ENCODE measurements at places on chromosomes 7 and 10. TPM values are rescaled to one million over a fixed set of nuclear protein-coding genes. Genes with fewer than 3 reads are reported as not detected.
A peak's percentile ranks its signal among the peaks of the same experiment; 100 is the strongest.

The ITIH2 gene
- polyA plus RNA-seq = 0.29 TPM

The BLNK gene
- 47.2 TPM for polyA plus RNA-seq

The CPSF4 gene
- 37.2 TPM for polyA plus RNA-seq

The TMEM225B gene
- 1.4 TPM for polyA plus RNA-seq

The UFSP1 gene
- polyA plus RNA-seq = 2.4 TPM

The WBP1L gene
- 45.7 TPM for polyA plus RNA-seq

The UNCX gene
- polyA plus RNA-seq = 13.5 TPM

The PPP3CB gene
- 67.0 TPM for polyA plus RNA-seq

The HOXA7 gene
- 31.7 TPM for polyA plus RNA-seq

The PRSS1 gene
- not detected for polyA plus RNA-seq

The EPDR1 gene
- polyA plus RNA-seq = 19.8 TPM

The STEAP2 gene
- polyA plus RNA-seq = 18.9 TPM

The LIPF gene
- not detected for polyA plus RNA-seq

The CYP3A5 gene
- polyA plus RNA-seq = 2.2 TPM

The PIK3AP1 gene
- polyA plus RNA-seq = 4.2 TPM

The NEUROD6 gene
- not detected for polyA plus RNA-seq

- no peak for DNase-seq
These were observed 265.4 kb downstream of the ZWINT start for GRCh38 chr10:56095506-56096225.

- DNase-seq = no peak
These were observed 273.9 kb downstream of the RPS24 start for GRCh38 chr10:78307576-78307975.

DNA sequence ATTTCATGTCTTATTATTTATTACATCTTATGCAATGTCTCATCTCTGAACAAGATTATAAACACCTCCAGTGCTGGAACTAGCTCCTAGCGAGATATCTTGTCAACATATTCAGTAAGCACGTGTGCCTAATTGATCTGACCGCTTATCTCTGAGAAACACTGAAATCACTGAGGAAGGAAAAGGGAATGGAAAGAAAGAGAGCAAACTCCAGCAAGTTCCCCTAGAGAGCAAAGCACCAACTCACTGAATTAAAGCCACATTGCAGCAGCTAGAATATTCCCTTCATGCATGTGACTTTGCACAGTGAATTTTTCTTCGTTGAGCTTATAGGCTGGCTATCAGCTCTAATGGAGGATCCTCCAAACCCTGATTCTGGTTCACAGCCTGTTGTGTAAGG lies 177.1 kb upstream of the FRMD4A start:
- no peak for DNase-seq

GRCh38 chr10:43939939-43940820 lies 291.5 kb upstream of the ZNF32 start:
- no peak for DNase-seq

GRCh38 chr7:30556840-30557239 lies 37.8 kb upstream of the GARS1 start:
- no peak for DNase-seq

GRCh38 chr7:36019980-36020379 lies 133.1 kb upstream of the EEPD1 start:
- peak; percentile 63 for DNase-seq

- DNase-seq = no peak
These were observed 65.2 kb downstream of the LYZL1 start for GRCh38 chr10:29353887-29354561.

DNA sequence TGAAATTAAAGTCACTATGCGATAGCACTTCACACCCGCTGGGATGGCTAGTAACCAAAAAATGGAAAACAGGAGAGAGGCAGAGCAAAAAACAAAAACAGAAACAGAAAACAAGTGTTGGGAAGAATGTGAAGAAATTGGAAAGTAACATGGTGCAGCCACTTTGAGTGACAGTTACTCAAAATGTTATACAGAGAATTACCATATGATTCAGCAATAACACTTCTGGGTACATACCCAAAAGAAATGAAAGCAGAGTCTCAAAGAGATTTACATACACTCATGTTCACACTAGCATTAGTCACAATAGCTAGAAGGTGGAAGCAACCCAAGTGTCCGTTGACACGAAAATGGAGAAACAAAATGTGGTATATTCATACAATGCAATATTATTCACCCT lies 88.6 kb upstream of the KCNIP2 start:
- DNase-seq = no peak

- no peak for DNase-seq
These were observed 102.0 kb upstream of the DKK1 start for GRCh38 chr10:52212062-52212461.

DNA sequence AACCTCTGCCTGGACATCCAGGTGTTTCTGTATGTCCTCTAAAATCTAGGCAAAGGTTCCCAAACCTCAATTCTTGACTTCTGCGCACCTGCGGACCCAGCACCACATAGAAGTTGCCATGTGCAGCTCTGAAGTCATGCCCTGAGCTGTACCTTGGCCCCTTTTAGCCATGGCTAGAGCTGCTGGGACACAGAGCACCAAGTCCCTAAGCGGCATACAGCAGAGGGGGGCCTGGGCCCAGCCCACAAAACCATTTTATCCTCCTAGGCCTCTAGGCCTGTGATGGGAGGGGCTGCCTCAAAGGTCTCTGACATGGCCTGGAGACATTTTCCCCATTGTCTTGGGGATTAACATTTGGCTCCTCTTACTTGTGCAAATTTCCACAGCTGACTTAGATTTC lies 14.6 kb downstream of the TMEM243 start:
- DNase-seq = no peak

GRCh38 chr7:119270045-119270464 lies 1002.9 kb upstream of the KCND2 start:
- peak; percentile 50 for DNase-seq

- DNase-seq = no peak
These were observed 219.1 kb downstream of the GFRA1 start for GRCh38 chr10:116053910-116054309.

- DNase-seq = no peak
These were observed 325.5 kb upstream of the C7orf33 start for GRCh38 chr7:148264933-148265557.

- no peak for DNase-seq
These were observed 1.7 kb upstream of the CCM2 start for GRCh38 chr7:44998153-44998871.

DNA sequence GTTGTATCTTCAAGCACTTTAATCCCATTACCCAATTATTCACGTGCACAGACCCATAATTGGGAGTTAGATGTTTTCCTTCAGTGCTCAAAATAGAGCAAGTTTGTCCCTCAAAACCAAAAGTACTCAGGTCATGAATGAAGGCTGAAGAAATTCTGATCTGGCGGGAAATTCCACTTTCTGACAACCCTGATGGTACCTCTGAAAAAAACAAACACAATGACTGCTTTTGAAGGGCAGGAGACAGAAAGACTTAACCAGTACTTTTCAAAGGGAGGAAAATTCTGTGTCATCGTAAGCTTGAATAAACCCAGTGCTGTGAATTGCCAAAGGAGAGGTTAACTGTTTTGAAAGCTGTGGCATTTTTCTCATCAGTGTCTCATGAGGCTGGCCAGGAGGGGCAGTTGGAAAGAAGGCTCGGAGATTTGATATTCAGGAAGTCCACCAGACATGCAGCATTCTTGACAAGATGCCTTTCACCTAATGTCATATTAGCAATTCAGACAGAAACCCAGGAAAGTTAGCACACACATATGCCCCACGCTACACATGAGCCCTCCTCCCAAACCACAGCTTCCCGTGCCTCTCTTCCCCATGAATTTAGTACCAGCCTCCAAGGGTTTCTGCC lies 347.0 kb downstream of the KCNMA1 start:
- no peak for DNase-seq

GRCh38 chr10:78742730-78743615 lies 325.8 kb upstream of the ZMIZ1 start:
- no peak for DNase-seq

DNA sequence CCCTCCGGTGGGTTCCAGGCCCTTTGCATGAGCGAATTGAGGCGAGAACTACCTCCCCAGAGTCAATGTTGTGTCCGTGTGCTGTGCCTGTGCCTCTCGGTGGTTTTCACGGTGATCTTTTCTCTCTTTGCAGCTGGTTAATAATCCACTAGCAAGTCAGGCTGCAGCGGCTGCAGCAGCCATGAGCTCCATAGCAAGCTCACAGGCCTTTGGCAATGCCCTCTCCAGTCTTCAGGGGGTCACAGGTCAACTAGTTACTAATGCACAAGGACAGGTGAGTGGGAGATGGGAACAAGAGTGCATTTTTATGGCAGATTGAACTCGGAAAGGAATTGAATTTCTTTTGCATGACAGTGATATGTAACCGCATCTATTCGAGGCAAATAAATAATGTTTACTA lies 159.7 kb upstream of the YAE1 start:
- peak; percentile 75 for DNase-seq

- no peak for DNase-seq
These were observed 69.4 kb downstream of the ARMH3 start for GRCh38 chr10:101986624-101986971.

- no peak for DNase-seq
These were observed at the start of gene DLG5 for GRCh38 chr10:77926566-77927401. Gene DLG5, minus strand, starts transcription at chr10:77926755. Its CDS starts 235 bp downstream, at chr10:77926520.

- DNase-seq = no peak
These were observed 31.1 kb downstream of the CAMK2G start for GRCh38 chr10:73843261-73843660.

DNA sequence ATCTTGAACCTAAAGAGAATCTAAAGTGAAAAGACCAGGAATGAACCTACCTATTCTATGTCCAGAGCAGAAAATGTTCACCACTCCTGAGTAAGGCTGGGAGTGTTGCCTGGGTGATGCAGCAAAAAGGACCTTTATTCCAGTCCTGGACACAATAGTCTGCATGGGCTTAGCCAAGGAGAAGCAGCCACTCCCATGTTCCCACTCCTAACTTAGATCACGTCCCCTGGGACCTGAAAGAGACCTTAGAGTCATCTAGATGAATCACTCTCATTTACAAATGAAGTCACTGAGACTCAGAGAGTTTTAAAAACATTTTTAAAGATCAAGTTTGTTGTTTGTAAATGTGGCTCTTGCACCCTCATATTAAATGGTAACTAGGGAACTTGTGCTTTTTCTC lies 763.4 kb downstream of the KCNMA1 start:
- DNase-seq = no peak

GRCh38 chr7:107446531-107446930 lies 23.3 kb upstream of the GPR22 start:
- no peak for DNase-seq

DNA sequence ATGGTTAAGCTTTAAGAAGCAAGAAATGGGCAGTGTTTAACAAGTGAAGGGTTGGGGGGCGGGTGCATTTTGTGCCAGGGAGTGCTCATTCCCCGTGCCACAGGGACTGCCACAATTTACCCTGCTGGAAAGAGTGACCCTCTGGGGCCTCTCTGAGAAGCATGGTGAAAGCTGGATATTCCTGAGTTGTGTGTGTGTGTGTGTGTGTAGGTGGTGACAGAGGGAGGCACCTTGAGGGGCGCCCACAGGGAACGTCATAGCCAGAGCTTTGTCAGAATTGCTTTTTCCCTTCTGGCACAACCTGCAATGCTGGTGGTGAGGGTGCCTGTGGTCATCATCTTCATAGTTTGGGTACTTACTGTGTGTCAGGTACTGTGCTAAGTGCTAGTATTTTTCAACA lies 2.5 kb upstream of the WDR86 start:
- no peak for DNase-seq

GRCh38 chr10:123451618-123452245 lies 214.4 kb upstream of the GPR26 start:
- DNase-seq = no peak

GRCh38 chr10:69612760-69613159 lies 17.3 kb upstream of the FAM241B start:
- DNase-seq = no peak

GRCh38 chr10:104113376-104113956 lies 8.5 kb upstream of the SFR1 start:
- no peak for DNase-seq

All from renal pelvis (tissue), 12 donors.